Lower lobe of right lung (tissue), 2 donors: ENCODE measurements at places on chromosomes 7 and 10.

- no peak for DNase-seq
Measured at GRCh38 chr7:23895666-23896096, 185.7 kb downstream of the STK31 start.

DNA sequence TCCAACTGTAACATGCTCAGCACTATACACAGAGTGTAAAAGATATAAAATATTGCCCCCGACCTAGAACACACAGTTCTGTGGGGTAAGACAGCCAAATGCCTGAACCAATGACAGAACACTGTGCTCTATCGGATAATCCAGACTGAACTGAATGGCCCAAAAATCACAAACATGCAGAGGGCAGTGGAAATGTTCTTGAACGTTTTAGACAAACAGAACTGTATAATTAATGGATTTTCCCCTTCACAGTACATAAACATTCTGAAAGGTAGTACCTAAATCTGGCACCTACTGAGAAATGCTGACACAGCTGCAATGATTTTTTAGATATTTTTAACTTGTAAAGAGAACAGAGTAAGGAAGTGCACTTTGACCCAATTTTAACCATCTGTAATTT lies 33.4 kb downstream of the PARD3 start:
- no peak for DNase-seq

DNA sequence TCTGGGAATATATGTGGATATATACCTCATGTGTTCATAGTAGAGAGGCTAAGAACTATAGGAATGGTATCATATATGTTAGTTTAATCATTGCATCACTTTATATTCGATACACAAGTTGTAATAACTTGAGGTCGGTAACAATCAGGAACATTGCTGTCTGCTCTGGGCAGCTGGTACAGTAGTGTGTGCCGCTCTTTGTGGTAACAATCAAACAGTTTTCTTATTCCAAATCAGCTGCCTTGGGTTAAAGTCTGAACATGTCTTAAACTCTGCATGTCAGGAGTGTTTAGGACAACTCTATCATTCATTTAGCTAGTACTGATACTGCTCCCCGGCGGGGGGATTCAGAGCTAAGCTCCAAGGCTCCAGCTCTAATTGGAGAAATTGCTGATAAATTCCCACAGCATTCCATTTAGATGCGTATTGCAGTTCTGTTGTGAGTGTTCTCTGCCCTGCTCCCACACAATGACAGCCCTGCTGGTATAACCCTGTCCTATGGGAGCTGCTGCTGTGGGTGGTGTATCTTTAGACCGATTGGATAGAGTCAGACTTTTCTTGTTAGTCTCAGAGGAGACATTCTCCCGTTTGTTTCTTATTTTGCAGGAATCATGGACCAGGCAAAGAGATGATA lies 707.5 kb upstream of the FZD8 start:
- DNase-seq, result no peak

GRCh38 chr7:123784263-123784662 lies 35.5 kb upstream of the WASL start:
- no peak for DNase-seq

DNA sequence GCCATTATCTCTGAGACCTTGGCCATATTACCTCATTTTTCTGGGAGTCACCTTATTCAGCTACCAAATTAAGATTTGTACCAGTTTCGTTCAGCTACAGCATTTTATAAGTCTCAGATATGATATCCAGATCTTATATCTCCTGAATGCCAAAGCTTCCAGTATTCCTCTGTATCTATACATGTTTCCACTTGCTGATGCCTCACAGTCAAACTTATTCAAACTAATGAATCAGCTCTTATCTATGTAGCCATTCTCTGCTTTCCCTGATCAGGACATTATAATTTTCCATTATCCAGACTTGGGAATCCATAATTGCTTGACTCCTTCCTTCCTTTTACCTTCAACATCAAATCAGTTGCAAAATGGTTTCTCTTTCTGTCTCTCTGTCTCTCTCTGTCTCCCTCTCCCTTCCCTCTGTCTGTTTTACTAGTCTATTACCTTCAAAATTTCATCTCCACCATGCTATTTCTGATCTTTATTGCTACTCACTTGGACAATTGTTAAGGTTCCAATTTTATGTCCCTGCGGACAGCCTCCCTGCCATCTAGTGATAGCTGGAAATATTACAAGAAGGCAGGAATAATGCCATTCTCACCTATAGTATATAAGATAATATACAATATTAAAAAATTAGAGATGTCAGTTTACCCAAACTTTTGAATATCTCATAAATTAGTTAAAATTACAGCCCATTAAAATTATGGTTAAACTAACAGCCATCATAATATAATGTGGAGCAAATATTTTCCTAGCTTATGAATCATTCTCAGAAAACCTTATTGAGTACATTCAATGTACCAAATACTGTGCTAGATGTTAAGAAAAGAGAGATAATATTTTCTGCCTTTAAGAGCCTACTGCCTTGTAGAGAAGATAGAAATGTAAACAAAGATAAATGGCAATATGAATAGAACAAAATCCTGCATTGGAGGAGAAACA lies 89.8 kb downstream of the PCLO start:
- no peak for DNase-seq

DNA sequence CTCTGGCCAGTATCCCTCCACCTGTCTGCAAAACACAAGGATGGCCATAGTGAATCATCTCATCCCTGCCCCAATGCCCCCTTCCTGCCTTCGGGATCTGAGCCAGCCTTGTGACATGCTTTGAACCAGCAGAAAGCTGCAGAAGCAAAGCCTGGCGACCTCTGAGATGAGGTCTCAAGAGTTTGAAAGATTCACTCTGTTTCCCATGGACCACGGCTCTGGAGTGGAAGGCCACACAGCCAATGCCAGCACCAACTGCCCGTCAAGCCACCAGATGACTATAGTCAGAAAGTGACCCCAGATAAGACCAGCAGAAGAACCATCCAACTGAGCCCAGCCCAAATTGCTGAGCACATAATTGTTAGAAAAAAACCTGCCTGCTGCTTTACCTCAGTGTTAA lies 193.9 kb upstream of the PPP2R2D start:
- no peak for DNase-seq

DNA sequence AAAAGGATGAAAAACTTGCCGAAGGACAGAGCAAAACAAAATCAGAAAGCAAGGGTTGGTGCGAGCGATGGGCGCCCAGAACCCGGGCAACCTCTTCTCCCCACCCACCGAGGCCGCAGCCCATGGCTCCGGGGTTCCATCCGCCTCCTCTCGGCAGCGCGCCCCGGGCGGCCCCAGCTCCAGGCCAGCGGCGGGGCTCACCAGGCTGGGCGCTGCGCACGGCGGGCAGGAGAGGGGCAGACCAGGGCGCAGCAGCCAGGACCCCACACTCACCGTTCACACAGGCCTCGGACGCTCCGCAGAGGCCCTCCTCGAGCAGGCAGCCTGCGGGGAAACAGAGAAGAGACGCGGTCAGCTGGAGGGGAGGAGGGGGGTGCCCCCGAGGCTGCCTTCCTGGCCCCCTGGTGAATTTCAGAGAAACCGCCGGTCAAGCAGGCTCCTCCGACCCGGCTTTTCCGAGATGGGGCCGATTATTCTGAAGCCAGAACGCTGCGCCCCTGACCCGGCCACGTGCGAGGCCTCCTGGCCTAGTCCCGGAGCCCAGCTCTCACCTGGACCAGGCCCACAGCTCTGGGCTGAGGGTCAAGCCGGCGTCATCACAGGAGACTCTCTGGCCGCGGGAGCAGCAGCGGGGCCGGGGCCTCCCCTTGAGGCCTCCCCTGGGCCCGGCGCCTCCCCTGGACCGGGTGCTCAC lies 98.0 kb downstream of the PTPRN2 start:
- no peak for DNase-seq

GRCh38 chr7:136034132-136034531 lies 57.0 kb upstream of the MTPN start:
- DNase-seq, result no peak

DNA sequence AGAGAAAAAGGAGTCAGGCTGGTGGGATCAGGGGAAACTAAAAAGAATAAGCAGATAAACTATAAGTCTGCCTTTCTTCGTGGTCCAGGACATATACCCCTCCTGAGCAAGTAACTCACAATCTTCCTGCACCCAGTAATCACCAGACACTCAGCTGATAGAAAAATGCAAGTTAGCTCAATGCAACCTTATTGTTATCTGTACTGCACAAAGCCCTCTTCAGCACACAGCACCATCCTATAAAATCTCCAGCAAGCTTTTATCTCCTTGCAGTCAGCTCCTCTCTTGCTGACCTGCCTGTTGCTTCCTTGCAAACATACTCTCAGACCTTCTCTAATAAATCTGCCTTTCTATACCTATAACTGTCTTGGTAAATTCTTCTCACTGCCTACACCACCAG lies 6.7 kb downstream of the SLC37A3 start:
- no peak for DNase-seq

DNA sequence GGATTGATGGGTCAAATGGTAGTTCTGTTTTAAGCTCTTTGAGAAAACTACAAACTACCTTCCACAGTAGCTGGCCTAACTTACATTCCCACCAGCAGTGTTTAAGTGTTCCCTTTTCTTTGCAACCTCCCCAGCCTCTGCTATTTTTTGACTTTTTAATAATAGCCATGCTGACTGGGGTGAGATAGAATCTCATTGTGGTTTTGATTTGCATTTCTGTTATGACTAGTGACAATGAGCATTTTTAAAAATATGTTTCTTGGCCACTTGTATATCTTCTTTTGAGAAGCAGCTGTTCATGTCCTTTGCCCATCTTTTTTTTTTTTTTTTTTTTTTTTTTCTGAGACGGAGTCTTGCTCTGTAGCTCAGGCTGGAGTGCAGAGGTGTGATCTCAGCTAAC lies 155.2 kb upstream of the BMPER start:
- DNase-seq, result no peak

DNA sequence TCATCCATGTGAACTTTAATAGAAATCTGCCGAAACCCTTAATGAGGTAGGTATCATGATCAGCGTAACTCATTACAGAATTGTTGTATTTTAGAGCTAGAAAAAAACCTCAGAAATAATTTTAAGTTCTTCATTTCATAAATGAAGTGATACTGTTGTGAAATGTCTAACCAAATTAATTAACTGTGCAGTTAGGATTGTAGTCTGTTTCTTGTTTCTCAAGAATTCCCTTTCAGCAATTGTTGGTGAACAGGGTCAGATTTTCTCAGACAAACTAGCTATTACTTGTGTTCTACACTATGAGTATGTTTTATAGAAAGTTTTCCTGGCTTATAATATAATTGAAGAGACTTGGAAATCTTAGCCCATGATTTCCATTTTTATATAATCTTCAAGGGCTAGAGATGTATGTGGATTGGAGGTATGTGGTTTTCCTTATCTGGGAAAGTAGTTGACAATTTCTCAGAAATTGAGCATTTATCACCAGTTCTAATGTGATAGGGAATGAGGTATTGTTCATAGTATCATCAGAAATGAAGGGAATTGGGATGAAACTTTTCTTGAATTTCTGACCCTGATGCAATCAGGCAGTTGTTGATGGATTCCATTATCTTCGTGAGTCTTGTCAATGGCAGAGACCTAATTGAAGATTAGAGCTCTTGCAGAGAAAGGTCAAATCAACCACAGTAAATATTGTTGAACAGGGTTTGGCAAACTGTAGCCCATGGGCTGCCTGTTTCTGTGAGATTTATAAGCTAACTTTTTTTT lies 55.0 kb downstream of the ST7 start:
- DNase-seq, result no peak

DNA sequence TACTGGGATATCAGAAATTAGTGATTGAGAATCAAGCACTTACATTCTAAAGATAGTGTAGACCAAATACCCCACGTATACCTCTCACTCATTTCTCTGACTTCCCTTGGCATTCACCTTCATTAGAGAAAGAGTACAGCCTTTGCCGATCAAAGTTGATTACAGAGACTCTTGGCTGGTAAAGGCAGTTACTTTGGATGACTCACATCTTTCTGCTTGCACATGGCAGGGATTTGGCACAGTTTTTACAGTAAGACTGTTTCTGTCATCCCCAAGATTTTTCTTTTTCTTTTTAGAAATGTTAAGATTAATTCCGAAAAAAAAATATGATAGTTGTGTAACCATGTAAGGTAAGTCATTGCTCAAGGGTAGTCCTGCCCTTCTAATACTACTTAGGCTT lies 143.0 kb downstream of the TSPAN12 start:
- no peak for DNase-seq

GRCh38 chr10:76358743-76359395 lies 927.4 kb downstream of the LRMDA start:
- DNase-seq, result no peak

DNA sequence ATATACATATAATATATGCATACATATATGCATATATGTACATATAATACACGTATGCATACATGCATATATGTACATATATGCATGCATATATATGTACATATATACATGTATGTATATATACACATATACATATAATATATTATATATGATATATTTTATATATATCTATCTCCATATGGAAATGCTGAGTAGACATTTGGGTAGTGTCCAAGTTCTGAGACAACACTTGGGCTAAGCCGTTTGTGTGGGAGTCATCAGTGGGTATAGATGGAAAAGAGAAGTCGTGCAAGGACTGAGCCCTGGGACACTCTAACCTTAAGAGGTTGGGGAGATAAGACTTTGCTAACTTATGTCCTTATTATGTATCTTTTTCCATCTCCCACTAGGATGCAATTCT lies 165.2 kb upstream of the PODXL start:
- DNase-seq, result no peak

DNA sequence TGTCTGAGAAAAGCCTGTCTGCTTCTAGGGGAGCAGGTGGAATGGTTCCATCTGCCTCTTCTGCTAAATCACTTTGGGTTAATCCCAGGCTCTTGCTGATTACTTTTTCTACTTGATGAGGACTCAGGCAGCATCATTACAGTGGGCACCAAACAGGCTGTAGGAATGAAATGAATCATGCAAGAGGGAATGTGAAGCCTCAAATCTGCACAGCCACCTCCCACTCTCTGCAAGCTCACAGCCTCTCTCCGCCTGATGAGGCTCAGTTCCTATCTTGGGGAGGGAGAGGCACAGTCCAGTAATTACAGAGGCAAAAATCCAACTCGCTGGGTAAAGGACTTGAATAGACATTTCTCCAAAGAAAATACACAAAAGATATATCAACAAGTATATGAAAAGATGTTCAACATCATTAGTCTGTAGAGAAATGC lies 34.0 kb downstream of the HSPA12A start:
- DNase-seq, result no peak

GRCh38 chr7:141410353-141411000 lies 140.7 kb upstream of the AGK start:
- DNase-seq, result no peak

GRCh38 chr10:112801004-112801403 lies 149.0 kb upstream of the TCF7L2 start:
- DNase-seq, result no peak

DNA sequence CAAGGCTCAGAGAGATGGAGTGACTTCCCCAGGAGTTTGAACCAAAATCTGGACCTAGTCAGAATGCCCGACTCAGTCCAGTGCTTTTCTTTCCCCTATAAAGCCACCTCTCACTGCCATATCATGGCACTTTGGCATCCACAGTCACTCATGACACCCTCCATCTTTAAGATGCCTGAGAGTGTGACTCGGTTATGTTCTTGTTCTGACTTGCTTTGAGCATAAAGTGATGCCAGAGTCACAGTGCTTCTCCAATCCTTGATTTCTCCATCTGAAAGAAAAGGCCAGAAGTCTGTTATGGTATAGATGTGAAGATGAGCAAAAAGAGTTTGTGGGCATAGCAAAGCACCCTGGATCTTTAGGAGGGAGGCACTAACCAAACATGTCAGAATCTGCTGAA lies 538.1 kb downstream of the SORCS1 start:
- no peak for DNase-seq

- no peak for DNase-seq
Measured at GRCh38 chr10:33190406-33190805, 144.1 kb downstream of the NRP1 start.

GRCh38 chr7:127962589-127963361 lies 68.5 kb downstream of the LRRC4 start:
- no peak for DNase-seq
